ENCODE measurements at places on chromosomes 4 and X.

DNA sequence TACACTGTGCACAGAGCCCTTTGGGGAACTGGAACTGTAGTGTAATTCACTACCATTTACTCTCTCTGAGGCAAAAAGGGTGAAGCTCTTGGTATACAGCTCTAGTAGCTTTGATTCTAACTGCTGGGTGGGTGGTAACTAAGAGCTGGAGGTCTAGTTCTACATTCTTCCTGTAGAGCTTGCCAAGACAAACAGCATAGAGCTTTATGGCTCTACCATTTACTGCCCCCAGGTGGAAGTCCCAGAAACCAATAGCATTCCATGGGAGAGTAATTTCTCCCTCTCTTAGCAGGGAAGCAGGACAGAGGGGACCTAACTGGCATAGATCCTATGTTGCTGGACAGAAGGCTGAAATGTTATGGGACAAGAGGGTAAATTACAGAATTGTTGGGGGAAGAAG lies 26.7 kb downstream of the HDAC8 start:
- DNase-seq = no peak

GRCh38 chr4:129362691-129363274 lies 266.8 kb downstream of the C4orf33 start:
- DNase-seq = peak; percentile 88

- no peak for DNase-seq
Observed at GRCh38 chr4:65893271-65893670, 223.0 kb upstream of the EPHA5 start.

DNA sequence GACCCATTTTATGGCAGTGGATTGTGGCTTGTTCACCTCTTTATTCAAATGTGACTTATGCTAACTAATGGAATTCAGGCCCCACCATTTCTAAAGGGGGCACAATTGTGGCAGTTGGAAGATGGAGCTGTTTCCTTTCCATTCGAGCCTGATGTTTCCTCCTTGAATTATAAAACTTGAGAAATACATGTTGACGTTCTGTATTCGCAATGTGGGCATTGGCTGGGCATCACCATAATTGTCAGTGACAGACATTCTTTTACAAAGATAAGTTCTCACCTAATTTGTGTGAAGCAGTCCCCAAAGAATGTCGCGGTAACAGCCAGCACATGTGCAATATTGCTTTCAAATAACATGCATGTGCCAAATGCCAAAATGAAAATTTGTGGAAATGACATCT lies 1070.2 kb upstream of the TENM3 start:
- no peak for DNase-seq

GRCh38 chr4:76657443-76657842 lies 222.4 kb downstream of the SHROOM3 start:
- no peak for DNase-seq

- no peak for DNase-seq
Observed at GRCh38 chr4:137994853-137995252, 247.3 kb downstream of the SLC7A11 start.

- peak; percentile 7 for DNase-seq
Observed at GRCh38 chr4:146283758-146284651, 69.7 kb downstream of the REELD1 start.

GRCh38 chr4:74175379-74175778 lies 17.5 kb downstream of the MTHFD2L start:
- no peak for DNase-seq

DNA sequence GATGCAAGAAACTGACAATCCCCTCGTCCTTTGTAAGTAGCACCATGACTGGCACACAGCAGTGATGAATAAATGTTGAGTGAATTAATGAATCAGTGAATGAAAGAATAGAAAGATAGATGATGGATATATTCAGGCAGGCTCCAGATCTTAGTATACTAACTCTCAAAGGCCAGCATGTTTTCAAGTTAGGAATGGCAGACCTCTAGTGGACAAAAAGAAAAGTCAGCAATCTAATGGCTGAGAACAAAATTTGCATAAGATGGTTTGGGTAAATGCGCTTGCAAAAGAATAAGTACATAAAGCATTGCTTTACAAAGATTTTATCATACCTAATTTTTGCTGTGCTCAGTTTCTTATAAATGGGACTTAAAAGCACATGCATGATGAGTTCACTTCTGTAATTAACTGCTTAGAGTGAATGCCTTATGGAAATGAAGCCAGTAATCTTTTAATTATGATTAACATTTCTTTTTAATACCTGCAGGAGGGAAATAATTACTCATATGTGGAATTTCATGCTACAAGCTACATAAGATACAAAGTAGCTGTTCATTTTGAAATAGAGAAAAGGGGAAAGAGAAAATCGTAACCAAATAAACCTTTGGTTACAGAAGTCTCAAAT lies 126.9 kb upstream of the GPRIN3 start:
- peak; percentile 69 for DNase-seq

DNA sequence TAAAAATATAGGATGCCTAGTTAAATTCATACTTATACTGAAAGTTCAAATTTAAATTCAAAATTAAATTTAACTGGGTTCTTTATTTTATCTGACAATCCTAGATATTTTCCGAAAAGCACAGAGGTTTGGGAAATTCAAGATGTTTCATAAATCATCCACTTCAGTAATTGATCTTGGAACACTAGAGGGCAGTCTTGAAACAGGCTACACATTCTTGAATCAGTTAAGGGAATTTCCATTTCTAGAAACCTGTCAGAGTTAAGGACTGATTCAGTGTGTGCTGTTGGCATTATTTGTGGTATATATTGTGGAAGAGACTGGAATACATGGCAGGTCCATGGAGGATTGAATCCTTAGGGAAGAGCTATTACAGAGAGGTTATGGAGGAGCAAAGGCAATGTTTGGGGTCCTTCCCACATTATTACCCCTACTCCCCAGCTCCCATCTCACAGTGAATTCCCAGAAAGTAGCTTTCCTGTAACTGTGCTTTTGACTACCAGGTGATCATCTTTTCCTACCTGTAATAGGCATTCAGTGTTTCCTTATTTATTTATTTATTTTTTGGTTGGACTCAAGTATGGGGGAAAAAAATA lies 92.9 kb downstream of the EGF start:
- peak; percentile 89 for DNase-seq

DNA sequence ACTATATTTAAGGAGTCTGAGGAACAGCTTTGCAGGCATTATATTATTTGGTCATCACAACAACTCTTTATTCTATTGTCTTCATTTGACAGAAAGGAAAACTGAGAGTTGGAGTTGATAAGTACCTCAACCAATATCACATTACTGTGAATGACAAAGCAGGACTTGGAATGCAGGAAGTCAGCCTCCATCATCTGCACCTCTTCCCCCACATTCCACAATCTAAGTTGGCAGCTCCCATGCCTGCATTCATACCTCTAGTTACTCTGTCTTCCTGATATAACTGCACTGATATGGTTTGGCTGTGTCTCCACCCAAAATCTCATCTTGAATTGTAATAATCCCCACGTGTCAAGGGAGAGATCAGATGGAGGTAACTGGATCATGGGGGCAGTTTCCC lies 356.7 kb downstream of the GALNTL6 start:
- no peak for DNase-seq

- peak; percentile 50 for DNase-seq
Observed at GRCh38 chr4:87543835-87544461, 14.8 kb upstream of the SPARCL1 start.

DNA sequence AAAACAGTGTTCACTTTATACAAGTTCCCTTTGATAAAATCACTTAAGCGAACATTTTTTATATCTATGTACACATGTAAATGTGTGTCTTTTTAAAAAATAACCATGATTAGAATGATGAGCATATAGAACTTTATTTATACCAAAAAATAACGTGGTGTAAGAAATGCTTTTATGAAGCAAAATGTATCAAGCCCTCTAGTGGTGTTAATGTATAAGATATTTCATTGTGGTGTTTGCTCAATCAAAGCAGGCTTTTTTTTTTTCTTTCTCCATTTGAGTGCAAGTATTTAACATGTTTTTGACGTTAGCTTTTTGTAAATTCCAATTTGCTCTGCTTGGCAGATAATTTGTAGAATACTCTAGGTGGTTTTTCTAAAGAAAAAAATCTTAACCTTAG lies 2092.4 kb upstream of the TENM3 start:
- DNase-seq = peak; percentile 24

GRCh38 chrX:118779581-118779980 lies 44.0 kb upstream of the ZCCHC12 start:
- no peak for DNase-seq

DNA sequence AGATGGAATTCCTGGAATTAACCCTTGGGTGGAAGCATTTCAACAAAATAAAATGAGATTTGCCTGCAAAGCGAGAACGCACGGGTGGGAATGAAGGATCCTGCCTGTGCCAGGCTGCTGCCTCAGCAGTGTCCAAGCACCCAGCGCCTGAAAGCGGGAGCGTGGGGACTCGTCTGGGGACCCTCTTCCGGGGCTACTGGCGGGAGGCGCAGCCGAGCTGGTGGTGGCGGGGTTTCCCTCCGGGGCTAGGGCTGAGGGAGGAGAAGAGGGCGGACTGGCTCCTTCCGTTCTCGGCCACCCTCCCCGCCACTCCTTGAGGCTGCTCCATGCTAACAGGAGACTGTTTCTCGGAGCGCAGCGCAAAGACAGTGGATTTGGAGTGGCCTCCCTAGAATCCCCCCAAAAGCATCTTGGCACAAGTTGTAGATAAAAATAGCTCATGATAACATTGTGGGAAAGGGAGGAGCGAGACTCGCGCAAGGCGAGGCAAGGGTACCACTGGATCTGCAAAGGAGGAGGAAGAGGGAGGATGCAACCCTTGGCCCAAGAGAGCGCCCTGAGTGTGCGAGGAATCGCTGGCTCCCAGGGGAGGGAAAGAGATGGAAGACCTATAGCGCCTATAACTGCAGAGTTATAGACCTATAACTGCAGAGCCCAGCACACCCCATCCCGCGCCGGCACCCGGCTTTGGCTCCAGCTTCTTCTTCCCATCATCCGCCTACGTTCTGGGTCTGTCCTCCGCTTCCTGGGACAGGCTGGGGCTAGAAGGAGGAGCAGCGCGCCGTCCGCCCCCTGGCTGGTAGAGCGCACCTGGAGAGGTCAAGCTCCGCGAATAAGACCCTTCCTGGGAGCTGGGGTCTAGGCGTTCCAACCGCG lies 1.3 kb downstream of the HS3ST1 start:
- no peak for DNase-seq
